ENCODE measurements at places on chromosomes 1 and 21.

DNA sequence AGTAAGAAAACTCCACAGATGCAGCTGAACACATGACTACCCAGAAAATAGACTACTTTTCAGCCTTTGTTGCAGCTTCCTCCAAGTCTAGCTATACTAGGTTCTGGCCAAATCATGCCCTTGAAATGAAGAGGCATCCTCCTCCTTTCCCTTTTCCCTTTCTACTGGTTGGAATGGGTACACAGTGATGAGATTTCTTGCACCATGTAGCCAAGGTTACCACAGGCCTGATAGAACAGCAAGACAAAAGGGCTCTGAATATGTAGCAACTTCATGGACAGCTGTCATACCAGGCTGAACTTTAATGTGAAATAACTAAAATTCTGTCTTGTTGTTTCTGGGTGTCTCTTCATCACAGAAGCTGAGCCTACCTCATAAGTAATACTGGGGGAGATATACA is 146.5 kb downstream of the PDE4B start:
- no peak for DNase-seq

DNA sequence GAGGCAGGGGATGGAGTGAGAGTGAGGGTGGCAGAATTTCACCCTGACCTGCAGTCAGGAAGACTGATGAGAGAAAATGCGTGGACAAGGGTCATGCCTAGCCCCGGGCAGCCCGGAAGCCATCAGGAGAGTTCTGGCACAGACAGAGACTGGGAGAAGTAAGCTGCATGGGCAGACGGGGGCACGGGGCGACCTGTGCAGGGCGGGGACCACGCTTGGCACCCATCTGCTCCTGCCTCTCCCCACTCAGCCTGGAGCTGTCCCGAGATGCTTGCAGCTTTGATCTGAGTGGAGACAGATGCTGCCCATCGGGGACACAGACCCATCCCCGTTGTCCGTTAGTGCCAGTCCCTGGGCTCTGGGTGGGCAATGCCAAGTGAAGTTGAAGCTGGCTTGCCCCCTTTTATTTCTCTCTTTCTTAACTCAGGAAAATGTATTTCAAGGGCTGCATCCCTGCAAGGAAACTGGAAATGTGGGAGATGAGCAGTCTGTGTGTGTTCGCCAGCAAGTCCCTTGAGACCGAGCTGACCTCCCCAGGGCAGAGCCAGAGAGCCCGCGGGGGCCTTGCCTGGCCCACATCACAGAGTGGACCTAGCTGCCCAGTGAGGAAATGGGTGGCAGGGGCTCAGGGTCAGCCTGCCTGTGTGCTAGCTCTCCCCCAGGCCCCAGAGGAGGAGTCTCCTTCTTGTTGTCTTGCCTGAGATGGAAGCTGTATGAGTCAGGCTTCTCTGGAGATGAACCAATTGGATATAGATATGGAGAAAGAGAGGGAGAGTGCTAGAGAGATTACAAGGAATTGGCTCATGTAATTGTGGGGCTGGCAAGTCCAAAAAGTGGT is 121.3 kb upstream of the C1orf174 start:
- no peak for DNase-seq

DNA sequence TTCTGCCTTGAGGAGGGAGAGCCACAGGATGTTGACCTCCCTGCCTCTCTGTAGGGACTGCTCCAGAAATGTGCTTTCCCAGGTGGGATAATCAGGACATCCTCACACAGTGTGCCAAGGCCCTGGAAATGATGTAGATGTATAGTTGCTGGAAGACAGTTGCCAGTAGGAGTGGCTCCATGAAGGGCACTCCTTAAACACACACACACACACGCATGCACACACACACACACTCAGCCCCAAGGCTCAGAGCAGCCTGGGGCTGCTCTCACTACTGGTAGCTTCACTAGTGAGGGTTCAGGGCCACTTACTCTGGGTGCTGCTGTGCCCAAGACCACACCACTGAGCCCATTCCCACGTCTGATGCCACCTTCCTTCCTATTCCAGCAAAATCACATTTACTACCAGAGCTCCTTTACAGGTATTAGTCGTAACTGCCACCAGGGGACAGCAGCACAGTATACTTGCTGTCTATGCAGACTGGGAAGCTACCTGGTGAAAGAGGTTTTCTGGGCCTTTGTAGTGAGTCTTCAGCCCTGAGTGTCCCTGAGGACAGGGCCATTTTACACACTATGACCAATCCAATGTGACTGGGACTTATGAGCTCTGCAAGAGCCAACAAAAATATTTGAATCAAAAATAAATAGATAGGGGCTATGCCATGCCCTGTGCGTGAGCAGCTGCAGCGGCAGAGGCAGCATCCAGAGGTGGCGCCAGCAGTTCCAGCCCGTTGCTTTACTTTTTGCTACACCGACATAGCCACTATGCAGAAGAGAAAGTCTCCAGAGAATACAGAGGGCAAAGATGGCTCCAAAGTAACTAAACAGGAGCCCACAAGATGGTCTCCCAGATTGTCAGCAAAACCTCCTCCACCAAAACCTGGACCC is 15.0 kb downstream of the CRNN start:
- DNase-seq: peak; percentile 3

DNA sequence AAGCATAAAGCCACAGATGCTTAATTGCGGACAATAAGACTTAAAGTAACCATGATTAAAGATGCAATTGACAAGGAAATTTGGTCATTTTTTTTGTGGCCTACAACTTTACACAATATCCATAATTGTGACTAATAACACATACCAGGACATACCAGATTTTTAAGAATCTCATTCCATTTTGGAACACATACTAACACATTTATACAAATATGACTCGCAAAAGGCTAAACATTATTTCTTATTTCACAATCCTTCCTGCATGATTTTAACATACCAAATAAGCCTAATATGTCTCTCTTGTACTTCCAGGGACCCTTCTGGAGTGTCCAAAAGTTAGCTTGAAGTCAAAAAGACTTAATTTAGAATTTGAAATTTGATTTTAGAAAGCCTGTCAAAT is 48.8 kb downstream of the DR1 start:
- no peak for DNase-seq

- DNase-seq: no peak
Measured at GRCh38 chr1:117678246-117678977, 72.6 kb downstream of the TENT5C start.

DNA sequence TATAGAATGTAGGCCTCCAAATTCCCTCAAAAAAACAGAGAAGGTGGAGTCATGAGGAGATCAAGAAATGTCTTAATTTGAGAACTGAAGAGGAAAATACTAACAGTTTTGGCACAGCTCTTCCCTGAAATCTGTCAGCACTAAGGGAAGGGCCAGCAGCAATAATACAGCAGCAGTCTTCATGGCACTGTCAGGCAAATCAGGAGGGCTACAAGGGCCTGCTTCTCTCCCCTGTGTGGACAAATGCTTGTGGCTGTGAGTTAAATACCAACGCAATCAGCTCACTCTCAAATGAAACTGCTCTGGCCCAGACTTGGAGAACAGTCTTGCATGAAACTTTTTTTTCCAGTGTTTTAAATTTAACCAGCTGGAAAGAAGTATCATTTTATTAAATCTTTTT is 20.5 kb upstream of the CNN3 start:
- DNase-seq: no peak

DNA sequence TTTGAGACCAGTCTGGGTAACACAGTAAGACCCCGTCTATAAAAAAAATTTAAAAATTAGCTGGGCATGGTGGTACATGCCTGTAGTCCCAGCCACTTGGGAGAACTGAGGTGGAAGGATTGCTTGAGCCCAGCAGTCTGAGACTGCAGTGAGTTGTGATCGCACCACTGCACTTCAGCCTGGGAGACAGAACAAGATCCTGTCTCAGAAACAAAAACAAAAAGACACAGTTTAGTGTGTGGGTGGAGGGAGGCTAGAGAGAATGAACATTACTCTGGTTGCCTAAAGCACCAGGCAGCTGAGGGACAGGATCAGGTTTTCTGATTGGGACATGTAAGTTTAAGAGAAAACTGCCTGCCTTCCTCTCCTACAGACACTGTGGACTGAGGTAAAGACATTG is 42.3 kb downstream of the VAMP4 start:
- no peak for DNase-seq

GRCh38 chr1:65059930-65060538 is 88.0 kb upstream of the AK4 start:
- DNase-seq: peak; percentile 31

DNA sequence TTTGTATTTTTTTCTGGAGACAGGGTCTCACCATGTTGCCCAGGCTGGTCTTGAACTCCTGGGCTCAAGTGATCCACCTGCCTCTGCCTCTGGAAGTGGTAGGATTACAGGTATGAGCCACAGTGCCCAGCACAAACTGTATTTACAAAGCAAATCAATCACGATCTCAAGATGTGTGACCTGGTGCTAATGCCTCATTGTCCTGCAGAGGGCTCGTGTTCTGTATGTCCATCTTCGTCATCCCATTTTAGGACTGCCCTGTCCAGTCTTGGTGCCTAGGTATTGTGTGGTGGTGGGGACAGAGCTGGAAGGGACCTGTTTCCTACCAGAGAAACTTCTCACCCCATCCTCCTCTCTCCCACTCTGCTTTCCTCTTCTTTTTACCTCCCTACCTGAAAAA is 20.2 kb downstream of the PROK1 start:
- no peak for DNase-seq

DNA sequence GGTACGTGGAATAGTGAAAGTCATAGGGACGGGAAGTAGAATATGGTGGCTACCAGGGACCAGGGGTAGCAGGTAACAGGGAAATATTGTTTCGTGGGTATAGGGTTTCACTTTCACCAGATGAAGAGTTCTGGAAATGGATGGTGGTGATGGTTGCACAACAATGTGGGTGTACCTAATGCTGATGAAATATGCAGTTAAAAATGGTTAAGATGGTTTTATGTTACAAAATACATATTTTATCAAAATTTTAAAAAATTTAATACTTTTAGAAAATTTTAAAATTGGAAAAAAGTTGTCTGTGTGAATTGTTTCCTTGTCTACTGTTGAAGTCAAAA is 55.5 kb upstream of the TLR5 start:
- no peak for DNase-seq

GRCh38 chr21:31720330-31720729 is 11.6 kb downstream of the SCAF4 start:
- no peak for DNase-seq

GRCh38 chr1:186009039-186009737 is 275.0 kb downstream of the HMCN1 start:
- DNase-seq: no peak

DNA sequence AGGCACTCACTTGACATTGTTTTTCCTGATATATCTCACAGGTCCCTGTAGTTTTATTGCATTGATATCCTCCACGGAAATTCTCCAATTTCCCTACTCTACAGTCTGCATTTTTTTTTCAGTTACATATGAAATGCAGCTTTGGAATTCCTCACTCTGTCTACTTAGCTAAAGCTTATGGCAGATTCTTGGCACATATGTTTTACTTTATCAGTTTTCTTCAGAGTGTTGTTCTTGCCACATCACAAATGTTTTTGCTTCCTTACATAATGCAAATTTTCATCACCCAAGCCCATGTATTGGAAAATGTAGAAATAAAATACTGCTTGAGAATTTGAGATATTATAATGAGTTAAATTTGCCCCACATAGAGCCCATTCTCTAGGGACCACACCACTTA is 1895.1 kb downstream of the MRPL39 start:
- no peak for DNase-seq

- DNase-seq: no peak
Measured at GRCh38 chr1:200753650-200754198, 15.0 kb downstream of the CAMSAP2 start.

GRCh38 chr1:215459136-215459535 is 108.0 kb upstream of the KCTD3 start:
- no peak for DNase-seq

DNA sequence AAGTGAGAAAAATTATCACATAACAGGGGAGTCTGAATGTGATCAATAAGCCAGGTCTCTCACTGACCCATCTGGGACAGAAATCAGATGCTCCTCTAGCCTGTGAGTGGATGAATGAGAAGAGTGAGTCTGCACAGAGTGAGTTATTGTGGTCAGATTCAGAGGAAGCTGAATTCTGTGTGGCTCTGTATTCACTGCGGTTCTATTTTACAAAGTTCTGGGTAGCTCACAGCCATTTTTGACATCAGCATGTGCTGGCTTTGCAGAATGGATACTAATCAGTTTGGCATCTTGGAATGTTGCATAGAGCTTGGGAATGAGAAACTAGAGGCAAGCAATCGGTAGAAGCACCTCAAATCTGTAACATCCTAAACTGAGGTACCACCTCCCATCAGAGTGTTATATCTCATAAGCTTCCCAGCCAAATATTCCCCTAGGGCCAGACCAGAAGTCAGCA is 3.8 kb downstream of the COLGALT2 start:
- DNase-seq: no peak

DNA sequence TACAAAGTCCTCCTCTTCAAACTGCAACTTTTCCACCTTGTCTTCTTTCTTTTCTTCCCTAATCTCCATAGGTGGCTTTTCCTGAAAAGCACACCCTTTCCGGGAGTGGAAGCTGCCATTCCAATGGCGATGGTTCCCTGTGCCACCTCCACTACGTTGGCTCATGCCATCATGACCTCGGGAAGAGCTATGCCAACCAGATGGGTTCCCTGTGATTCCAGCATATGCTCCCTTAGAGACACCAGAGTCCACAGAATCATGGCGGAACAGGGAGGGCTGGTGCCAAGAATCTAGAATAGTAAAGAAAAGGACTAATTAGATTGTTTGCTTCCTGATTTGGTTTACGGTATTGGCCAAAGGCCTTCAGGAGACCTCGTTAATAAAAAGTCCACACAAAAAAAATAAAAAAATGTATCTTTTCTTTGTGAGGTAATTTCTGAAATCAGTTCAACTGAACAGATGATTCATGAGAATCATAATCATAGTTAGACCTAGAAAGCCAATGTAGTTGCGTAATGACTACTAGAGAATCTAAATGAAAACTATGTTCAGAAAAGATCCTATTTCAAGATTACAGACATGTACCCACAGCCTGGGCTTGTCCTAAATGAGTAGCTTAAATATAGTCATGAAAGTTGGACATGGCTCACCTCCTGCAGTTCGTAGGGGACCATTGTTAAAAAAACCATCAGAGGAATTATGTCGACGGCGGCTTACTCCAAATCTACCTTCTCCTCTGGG is 30.9 kb upstream of the CCDC17 start:
- no peak for DNase-seq
